Astrocyte (in vitro differentiated cells and primary cell): ENCODE measurements at places on chromosomes 1 and 21.

DNA sequence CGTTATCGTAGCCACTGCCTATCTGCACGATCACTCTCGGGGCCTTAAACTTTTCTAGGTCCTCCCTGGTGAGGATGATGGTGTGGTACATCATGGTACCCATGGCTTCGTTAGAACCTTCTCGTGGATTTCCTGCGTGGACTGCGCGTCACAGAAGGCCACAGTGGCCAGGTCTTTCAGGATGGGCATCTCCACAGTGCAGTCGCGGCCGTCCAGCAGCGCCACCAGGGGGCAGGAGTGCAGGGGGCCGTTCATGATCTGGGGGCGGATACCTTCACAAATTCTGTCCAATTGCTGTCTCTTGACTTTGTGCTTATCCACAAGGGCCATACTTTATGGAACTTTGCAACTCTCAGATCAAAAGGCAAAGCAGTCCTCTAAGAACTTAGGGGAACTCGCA, 69.6 kb downstream of the WLS start:
- no peak for DNase-seq

GRCh38 chr1:108878678-108879077, 1.9 kb downstream of the GPSM2 start:
- DNase-seq: no peak

GRCh38 chr1:68287241-68287640, 54.9 kb upstream of the WLS start:
- DNase-seq: no peak

DNA sequence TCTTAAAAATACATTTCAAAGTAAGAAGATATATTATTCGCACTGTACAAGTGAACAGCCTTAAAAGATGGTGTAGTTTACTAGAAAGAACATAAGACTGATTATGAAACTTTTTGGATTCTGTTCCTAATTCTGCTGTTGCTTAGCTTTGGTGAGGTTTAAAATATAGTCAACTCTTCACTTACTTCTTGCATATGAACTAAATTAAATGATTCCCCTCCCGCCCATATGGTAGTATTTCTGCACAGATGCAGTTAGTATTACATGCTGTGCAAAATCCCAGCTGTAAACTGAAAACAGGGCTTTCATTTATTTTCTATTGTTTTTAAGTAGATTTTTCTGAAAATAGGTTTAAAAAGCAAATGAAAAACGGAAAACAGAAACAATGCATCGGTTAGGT, 345.4 kb upstream of the NCAM2 start:
- DNase-seq: no peak

DNA sequence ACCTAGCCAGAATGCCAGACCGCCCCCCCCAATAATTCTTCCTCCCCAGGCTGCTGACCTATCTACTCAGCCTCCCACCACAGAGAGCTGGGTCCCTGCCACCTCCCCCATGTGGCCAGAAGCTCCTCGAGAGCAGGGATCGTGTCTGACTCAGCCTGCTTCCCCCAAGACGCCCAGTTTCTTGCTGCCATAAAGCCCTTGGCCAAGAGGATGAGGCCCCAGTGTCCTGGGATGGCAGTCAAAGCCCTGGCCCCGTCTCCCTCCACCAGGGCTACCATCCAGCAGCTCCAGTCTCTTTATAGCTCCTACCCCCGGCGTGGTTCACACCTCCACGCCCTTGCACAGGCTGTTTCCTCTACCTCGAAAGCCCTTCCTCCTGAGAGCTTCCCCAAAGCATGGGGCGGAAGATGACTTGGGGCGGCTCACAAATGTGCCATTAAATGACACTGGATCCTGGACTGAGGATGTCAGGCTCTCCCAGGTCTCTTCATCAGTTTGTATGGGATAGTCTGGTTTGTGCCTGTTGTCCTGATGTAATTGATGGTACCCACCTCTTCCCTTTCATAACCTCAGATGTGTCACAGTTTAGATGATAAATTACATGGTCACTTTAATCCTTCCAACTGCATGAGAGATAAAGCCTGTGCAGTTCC, 13.2 kb downstream of the ADGRB2 start:
- peak; percentile 83 for DNase-seq

DNA sequence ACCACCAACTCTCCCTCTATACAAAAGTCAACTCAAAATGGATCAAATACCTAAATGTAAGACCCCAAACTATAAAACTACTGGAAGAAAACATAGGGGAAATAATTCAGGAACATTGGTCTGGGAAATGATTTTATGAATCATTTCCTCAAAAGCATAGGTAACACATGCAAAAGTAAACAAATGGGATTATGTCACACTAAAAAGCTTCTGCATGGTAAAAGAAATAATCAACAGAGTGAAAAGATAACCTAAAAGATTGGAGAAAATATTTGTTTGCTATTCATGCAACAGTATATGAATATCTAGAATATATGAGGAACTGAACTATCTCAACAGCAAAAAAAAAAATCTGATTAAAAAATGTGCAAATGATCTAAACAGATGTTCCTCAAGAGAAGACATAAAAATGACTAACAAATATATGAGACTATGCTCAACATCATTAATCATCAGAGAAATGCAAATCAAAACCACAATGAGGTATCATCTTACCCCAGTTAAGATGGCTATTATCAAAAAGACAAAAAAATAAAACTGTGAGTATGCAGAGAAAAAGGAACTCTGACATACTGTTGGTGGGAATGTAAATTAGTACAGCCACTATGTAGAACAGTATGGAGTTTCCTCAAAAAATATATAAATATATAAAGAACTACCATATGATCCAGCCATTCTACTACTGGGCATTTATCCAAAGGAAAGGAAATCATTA, 47.8 kb downstream of the VCAM1 start:
- peak; percentile 70 for DNase-seq

DNA sequence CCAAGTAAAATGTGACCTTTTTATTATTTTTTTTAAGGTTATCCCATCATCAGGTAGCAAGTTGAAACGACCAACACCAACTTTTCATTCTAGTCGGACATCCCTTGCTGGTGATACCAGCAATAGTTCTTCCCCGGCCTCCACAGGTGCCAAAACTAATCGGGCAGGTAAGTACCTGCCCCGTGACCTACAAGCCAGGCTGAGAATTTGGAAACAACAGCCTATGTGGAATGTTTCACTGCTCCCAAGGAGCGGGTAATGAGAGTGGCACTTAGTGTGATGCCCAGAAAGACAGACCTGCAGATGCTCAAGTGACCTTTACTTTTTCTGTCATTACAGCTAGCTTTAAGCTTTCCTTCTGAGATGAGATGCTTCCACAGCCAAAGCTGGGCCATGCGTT, 6.9 kb upstream of the BMP8A start:
- DNase-seq: no peak

DNA sequence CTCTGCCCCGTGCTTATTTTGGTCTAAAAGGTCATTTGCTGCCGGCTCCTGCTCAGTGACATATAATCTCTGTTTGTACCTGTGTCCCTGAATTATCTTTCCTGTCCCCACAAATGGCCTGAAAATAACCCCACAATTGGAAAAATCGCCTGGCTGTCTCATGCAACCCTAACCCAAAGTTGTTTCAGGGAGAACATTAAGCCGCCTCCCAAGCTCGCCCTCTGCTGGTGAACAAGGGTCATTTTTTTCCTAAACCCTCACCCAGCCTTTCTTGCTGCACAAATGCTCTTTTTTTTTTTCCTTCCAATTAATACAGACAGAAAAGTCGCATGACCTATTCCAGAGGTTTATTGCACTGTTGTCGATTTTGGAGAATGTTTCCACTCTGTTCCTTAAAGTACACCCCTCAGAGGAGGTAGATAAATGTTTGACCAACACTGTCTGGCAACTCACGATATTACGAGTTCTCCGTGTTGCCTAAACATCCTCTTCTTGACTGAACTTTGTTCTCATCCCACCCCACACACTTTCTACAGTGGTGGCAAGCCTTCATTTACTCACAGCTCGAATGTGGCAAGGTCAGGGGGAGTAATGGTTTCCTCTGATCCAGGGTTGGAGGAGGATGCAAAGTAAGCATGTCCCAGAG, 148.7 kb downstream of the ZZZ3 start:
- DNase-seq: peak; percentile 43

- DNase-seq: no peak
Observed at GRCh38 chr1:7857985-7858384, 5.1 kb upstream of the UTS2 start.

DNA sequence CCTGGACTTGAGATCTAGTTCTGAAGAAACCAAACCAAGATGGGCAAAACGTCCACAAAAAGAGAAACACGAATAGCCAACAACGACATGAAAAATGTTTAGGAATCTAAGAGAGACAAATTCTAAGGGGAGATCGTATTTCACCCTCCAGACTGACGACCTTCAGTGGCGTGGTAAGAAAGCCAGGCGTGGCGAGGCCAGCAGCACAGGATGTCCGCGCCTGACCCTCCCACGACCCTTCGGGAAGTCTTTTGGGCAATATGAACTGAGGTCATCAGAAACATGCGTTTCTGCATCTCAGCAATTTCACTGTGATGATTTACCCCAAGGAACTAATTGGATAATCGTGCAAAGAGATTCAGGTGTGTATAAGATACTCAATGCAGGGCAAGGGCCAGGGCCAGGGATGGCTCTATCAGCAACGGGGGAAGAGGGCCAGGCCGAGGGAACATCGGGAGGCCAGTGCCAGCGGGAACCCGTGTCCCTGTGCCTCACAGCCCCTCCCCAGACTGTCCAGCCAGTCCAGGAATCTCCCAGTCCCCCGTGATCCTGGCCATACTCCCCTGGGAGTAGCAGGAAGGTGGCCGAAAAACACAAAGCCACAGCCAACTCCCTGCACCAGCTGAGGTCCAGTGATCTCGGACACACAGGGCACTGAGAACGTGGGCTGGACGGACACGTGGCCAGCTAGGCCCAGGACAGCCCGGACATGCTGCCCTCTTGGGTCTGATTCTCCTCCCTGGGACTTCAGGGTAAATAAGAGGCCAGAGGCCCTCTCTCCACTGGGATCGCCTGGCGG, 53.6 kb upstream of the ADARB1 start:
- no peak for DNase-seq

- no peak for DNase-seq
Observed at GRCh38 chr1:80639777-80640533, 1160.8 kb upstream of the ADGRL2 start.

DNA sequence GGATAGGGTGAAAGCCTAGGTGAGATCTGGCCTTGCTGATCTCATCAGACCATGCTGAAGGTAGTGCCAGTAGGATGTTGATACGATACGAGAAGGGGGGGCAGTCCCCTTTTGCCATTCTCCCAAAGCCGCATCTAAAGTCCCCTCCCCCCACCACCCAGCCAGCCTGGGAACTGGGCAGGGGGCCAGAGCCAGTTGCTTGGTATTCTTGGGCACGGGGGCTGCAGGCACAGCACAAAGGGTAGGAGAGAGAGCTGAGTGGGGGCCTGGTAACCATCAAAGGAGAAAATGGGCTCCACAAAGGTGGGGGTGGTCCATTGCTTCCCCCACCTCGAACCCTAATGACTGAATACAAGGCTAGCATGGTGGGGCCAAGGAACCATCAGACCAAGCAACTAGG, 5.4 kb downstream of the PEA15 start:
- DNase-seq: no peak

DNA sequence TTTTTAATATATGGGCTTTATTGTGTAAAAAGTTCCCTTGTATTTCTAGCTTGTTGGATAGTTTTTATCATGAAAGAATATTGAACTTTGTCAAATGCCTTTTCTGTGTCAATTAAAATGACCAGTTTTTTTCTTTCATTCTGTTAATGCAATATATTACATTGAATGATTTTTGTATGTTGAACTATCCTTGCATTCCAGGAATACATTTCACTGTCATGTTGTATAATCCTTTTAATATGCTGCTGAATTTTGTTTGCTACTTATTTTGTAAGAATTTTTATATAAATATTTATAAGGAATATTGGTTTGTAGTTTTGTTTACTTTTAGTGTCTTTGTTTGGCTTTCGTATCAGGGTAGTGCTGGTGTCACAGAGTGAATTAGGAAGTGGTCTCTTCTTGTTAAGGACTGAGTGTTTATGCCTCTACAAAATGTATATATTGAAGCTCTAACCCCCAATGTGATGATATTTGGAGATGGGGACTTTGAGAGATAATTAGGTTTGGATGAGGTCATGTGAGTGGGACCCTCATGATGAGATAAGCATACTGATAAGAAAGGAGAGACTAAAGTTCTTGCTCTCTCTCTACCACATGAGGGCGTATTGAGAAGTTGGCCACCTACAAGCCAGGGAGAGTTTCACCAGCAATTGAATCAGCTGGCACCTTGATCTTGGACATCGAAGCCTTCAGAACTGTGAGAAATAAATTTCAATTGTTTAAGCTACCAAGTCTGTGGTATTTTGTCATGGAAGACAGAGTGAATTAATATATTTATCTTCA, 12.0 kb upstream of the SLAMF6 start:
- DNase-seq: no peak

DNA sequence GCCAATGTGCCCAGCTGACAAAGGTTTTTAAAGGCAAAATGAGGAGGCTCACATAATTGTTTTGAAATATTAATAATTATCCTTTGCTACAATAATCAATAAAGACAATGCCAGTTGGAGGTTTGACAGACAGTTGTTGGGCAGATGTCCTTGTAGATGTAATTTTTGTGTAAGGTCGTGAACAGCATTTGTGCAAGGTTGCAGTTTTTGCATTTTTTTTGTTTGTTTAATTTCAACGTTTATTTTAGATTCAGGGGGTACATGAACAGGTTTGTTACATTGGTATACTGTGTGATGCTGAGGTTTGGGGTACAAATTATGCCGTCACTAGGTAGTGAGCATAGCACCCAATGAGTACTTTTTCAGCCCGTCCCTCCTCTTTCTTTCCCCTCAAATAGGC, 9.3 kb downstream of the MPZ start:
- no peak for DNase-seq

DNA sequence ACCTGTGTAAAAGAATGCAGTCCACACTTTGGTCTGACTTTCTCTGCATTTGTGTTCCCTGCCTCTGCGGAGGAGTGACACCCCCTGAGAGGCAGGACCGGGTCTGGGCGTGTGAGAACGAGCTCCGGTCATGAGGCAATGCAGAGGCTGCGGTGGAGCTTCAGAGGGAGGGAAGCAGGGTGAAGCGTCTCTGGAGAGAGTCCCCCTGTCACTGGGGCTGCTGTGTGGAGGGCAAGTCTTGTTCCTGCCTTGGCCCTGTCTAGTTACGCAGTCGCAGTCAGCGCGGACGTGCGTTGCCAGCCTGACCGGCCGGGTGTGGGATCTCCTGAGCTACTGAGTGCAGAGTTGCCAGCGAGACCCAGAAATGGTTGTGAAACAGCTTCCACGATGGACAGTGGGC, 48.5 kb downstream of the BACE2 start:
- no peak for DNase-seq

DNA sequence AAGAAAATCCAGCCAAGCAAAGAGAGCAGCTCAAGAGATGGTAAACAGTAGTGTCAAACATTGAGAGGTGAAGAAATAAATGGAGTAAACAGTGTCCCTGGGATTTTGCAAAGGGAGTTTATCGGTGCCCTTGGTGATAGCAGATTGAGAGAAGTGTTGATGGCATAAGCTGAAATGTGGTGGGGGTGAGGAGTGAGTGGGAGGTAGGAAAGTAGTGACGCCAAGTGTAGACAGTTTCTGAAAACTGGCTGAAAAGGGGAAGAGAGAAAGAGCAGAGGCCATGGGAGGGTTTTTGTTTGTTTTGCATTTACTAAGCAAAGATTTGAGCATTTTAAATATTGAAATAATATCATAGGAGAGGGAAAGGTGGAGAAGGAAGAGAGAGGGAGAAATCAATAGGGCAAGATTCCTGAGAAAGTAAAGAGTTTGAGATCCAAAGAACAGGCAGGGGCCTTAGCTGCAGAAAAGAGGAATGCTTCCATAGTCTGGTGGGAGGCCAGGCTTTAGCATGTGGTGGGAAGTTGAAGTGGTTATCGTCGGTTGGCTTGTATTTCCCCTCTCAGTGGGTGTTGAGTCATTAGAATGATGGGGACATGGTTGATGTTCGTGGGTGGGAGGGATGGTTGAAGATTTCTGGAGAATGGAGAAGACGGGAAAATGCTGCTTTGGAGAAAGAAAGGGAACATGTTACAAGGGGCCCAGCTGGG, 26.8 kb upstream of the RASAL2 start:
- peak; percentile 43 for DNase-seq
